ENCODE measurements at places on chromosomes 6 and 20. TPM values are rescaled to one million over a fixed set of nuclear protein-coding genes. Genes with fewer than 3 reads are reported as not detected.

The SAMD5 gene
- polyA plus RNA-seq, result not detected

The MAPK13 gene
- polyA plus RNA-seq, result 2.9 TPM

The BYSL gene
- 28.0 TPM for polyA plus RNA-seq

The C6orf52 gene
- 0.99 TPM for polyA plus RNA-seq

The TAGAP gene
- polyA plus RNA-seq, result not detected

The CFB gene
- polyA plus RNA-seq, result 3.4 TPM

The COL12A1 gene
- 253 TPM for polyA plus RNA-seq

The DBNDD2 gene
- polyA plus RNA-seq, result 27.9 TPM

The HCRTR2 gene
- not detected for polyA plus RNA-seq

The XRN2 gene
- 54.3 TPM for polyA plus RNA-seq

The SLPI gene
- 3.7 TPM for polyA plus RNA-seq

The CPNE5 gene
- polyA plus RNA-seq, result 0.14 TPM

The SLC17A1 gene
- not detected for polyA plus RNA-seq

The TRIM39 gene
- polyA plus RNA-seq, result 9.3 TPM

The SLC35D3 gene
- polyA plus RNA-seq, result not detected

The PTCRA gene
- not detected for polyA plus RNA-seq

The PNLDC1 gene
- polyA plus RNA-seq, result not detected

The LTB gene
- not detected for polyA plus RNA-seq

The NOTCH4 gene
- 1.2 TPM for polyA plus RNA-seq

The NR2E1 gene
- not detected for polyA plus RNA-seq

All from GM23248 (cell line).